Activated CD4-positive, CD25-positive, alpha-beta regulatory T cell treated with anti-CD3 and anti-CD28 coated beads, Interleukin-2, amount 50 U/mL, for 72 hours (primary cell): ENCODE measurements at places on chromosomes 6 and 20.

GRCh38 chr6:46279874-46280273 lies 109.1 kb upstream of the ENPP5 start:
- no peak for DNase-seq

- DNase-seq: peak; percentile 33
Measured at GRCh38 chr6:135851442-135852271, at the start of gene PDE7B. TSS of gene PDE7B (plus strand) at chr6:135851701.

DNA sequence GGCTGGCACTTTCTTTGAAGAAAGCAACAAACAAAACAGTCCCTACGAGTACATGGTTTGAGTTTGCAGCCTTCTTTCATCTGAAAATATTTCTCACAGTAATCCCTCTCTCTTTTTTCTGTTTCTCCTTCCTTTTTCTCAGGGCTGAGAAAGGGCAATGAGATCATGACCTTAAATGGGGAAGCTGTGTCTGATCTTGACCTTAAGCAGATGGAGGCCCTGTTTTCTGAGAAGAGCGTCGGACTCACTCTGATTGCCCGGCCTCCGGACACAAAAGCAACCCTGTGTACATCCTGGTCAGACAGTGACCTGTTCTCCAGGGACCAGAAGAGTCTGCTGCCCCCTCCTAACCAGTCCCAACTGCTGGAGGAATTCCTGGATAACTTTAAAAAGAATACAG lies 80.7 kb upstream of the CLDN20 start:
- DNase-seq: no peak

GRCh38 chr6:111824608-111825337 lies 48.5 kb downstream of the FYN start:
- DNase-seq: no peak

GRCh38 chr20:5024103-5024502 lies 22.8 kb upstream of the SLC23A2 start:
- DNase-seq: no peak

GRCh38 chr20:19498756-19499155 lies 259.3 kb upstream of the RIN2 start:
- no peak for DNase-seq

DNA sequence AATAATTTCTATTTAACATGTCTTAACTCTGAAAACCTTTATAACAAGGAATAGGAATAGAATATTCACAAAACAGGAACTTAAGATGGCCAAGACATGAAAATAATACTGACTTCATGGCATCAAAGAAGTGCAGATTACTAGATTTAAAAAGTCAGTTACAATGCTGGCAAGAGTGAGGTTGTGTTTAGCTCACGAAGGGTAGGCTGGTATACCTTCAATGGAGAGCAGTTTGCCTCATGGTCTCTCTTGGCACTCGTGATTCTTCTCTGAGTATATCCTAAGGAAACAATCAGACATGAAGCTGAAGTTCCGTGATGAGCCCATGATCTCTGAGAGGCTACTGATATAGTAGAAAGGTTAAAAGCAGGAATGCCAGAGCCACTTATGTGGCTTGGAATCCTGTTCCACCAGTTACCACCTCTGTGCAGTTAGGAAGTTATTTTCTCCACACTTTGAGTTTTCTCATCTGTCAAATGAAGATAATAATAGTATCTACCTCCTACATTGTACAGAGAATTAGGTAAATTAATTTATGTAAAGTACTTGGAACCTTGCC lies 7.2 kb downstream of the NCOA7 start:
- DNase-seq: no peak

DNA sequence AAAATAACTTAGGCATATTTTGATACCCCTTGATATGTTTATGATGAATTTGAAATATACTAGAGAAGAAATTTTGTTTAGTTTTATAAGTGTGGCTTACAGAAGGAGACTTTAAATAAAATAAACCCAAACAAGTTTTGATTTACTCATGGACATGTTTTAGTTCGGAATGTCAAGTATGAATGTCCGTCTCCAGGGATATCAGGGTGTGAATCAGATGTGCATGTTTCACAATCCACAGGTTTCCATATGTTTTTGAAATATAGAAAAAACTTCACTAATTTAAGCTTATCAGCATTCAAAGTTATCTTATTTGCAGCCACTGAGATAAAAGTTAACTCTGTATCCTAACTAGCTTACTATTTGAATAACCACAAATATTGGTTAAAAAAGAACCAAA lies 51.5 kb downstream of the PLCB1 start:
- DNase-seq: no peak

DNA sequence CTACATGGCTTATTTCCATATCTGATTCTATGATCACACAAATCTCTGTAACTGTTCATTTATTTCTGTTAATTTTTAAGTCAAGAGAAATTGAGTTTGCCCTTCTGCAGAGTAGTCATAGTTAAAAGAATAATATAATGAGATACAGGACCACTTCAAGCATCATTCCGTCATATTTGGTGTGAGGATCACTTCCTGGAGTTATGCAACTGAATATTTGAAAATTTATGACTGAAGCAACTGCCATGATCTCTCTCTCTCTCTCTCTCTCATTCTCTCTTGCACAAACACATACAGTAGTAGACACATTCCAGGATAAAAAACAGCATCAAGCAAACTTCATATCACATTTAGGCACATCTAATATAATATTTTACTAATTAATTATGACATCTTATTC lies 116.4 kb downstream of the COL9A1 start:
- no peak for DNase-seq

- DNase-seq: no peak
Measured at GRCh38 chr6:14026831-14027539, 90.6 kb upstream of the CD83 start.

DNA sequence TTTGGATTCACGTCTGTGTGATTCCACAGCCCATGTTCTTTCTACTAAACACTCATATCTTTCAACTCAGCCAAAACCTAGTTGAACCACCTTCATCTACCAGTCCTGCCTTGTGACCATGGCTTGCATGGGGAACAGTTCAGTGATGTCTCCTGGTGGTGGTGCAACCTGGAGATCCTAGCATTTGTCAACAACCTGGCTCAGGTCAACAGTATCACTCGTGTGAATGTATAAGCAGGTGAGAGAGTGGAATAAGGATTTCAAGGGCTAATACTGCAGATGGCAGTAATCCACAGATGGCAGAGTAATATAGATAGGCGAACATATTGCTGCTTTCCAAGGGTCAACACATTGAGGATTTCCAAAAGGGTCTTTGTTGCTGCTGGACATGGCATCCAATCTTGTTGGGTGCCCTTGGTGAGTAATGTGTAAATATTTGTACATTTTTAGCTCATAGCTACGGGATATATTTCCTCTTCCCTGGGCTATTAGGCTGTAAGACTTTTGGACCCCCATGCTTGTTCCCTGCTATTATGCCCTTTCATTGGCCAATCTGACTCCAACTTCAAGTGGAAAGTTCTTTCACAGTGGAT lies 13.4 kb downstream of the PBOV1 start:
- no peak for DNase-seq

DNA sequence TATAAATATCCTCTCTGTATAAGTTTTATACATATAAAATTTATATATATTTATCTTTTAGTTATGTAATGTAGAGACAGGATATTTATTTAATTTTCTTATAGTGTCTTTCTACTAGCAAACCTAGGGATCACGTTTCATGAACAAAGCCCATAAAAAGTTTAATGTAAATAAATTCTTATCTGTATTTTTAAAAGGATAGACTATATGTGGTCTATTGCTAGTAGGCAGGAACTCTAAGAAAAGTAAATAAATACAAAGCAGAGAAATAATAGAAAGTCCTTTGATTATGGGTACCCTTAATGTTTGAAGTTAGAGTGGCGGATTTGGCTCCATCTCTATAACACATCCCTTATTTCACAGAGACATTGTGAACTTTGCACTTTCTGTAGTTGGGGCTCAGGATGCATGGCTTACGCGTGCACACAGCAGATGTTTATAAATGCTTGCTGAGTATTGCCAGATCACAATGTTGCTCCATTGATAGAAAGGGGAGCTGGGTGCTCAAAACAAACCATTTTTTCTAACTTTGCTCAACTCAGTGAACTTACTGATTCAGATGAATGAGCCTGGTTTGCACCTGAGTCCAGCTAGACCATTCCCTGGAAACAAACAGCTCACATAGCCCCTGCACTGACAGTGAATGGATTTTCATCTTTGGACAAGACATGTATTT lies 179.1 kb downstream of the SYNE1 start:
- DNase-seq: no peak
